ENCODE measurements at places on chromosomes 16 and 17.

DNA sequence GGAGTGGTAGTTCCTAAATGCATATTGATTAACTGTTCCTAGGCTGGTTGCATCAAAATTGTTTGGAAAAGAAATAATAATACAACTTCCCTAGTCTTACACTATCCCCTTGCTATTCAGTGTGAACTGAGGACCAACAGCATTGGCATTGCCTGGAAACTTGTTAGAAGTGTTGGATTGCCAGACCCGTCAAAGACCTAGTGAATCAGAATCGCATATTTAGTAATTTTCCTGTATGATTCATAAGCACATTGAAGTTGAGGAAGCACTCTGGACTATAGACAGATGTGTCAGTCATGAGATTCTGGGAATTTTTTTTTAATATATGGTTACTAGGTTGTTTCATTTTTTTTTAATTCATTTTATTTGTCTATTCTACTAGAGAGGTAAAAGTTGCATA lies 34.7 kb upstream of the KCNJ16 start:
- no peak for DNase-seq

- DNase-seq: no peak
Observed at GRCh38 chr17:20896153-20896649, 146.6 kb downstream of the USP22 start.

- no peak for DNase-seq
Observed at GRCh38 chr17:3921502-3922319, 5.4 kb upstream of the P2RX1 start.

- no peak for DNase-seq
Observed at GRCh38 chr16:89187032-89187769, 13.1 kb downstream of the SLC22A31 start.

DNA sequence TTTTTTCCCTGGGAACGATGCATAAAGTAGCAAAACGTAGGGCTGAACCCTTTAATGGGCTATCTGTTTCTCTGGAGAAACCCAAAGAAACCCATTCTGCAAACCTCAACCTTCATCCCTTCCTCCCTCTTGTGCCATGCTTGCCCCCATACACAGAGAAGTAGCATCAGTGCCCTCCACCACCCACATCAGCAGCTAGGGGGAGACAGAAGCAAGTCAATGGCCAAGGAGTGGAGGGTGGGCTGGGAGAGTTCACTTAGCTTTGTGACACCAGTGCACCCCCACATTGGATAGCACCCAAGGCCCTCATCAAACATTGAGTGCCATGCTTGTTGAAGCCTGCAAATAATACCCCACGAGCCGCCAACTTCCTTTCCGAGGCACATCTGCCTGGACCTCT lies 282.4 kb downstream of the ABCC12 start:
- no peak for DNase-seq

- no peak for DNase-seq
Observed at GRCh38 chr16:10578474-10579316, 1.7 kb downstream of the EMP2 start.

- DNase-seq: no peak
Observed at GRCh38 chr17:61248399-61248798, 151.2 kb upstream of the TBX2 start.

- DNase-seq: no peak
Observed at GRCh38 chr16:72112452-72112792, 18.8 kb downstream of the DHX38 start.

- DNase-seq: no peak
Observed at GRCh38 chr17:73232587-73233373, 28.9 kb downstream of the CPSF4L start.

GRCh38 chr16:715477-716199 lies 720 bp downstream of the METRN start:
- DNase-seq: no peak

DNA sequence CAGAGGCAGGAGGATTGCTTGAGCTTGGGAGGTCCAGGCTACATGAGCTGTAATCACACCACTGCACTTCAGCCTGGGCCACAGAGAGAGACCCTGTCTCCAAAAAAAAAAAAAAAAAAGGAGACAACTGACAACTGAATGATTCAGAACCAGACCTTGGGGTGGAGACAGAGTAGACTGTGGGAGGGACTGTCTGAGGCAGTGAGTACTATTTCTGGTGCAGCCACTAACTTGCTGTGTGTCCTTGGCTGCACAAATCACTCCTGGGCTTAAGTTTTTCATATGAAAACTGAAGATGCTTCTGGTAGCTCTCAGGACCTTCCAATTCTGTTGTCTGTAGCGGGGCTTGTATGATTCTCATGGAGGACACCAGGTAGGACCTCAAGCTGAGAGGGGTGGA lies 5.8 kb downstream of the ASB16 start:
- DNase-seq: no peak

- no peak for DNase-seq
Observed at GRCh38 chr17:33932996-33933395, 322.1 kb upstream of the CCL2 start.

GRCh38 chr17:82632451-82632850 lies 15.8 kb downstream of the WDR45B start:
- no peak for DNase-seq

GRCh38 chr16:84463221-84463620 lies 41.2 kb downstream of the MEAK7 start:
- DNase-seq: no peak

- DNase-seq: no peak
Observed at GRCh38 chr17:60170835-60171752, 21.3 kb downstream of the CA4 start.

DNA sequence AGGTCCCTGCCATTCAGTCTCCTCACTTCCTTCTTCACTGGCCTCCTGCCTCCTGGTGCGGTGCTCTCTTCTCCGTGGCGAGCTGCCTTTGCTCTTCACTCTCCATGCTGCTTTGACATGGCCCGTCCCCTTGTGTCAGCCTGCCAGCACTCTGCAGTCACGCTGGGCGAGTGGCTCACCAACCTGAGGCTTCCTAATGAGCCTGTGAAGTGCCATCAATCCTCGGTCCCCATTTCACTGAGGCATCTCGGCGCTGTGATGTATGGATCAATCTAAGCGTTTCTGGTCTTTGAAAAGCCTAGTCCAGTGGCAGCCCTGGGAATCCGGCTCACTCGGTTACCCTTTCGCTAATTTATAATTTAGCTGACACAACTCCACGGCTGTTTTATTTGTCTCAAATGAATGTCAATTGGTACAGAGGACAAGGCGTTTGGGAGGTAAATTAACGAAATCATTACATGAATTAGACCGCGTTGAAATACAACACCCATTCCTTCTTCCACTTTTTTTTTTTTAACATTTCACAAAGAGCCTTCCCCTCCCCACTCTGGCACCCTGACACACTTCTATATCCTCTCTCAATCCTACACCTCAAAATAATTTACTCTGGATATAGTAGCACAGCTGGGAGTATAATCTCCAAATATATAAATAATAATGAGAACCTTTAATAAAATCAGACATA lies 610.7 kb downstream of the TMEM114 start:
- no peak for DNase-seq

GRCh38 chr16:86542756-86543750 lies 12.0 kb downstream of the MTHFSD start:
- no peak for DNase-seq

DNA sequence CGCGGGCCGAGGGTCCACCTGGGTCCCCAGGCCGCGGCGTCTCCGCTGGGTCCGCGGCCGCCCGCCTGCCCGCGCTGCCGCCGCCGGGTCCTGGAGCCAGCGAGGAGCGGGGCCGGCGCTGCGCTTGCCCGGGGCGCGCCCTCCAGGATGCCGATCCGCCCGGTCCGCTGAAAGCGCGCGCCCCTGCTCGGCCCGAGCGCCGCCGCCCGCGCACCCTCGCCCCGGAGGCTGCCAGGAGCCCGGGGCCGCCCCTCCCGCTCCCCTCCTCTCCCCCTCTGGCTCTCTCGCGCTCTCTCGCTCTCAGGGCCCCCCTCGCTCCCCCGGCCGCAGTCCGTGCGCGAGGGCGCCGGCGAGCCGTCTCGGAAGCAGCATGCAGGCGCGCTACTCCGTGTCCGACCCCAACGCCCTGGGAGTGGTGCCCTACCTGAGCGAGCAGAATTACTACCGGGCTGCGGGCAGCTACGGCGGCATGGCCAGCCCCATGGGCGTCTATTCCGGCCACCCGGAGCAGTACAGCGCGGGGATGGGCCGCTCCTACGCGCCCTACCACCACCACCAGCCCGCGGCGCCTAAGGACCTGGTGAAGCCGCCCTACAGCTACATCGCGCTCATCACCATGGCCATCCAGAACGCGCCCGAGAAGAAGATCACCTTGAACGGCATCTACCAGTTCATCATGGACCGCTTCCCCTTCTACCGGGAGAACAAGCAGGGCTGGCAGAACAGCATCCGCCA lies 504 bp downstream of the FOXC2 start:
- DNase-seq: no peak

DNA sequence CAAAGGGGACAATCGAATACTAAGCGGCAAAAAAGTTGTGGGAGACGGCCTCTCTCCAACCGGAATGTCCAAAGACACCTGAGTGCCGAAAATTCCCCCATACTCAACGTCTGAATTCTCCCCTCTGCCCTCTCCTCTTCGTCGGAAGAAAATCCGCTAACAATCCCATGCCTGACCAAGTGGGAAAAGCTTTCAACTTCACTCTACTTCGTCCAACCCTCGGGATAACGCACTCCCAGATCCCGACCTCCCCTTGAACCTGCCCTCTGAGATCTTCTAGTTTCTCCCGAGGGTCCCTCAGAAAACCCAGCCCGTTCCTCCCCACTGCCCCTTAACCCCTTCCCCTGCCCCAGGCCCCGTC lies 961 bp downstream of the AMFR start:
- DNase-seq: no peak

GRCh38 chr17:50618941-50619340 lies 15.7 kb upstream of the ABCC3 start:
- DNase-seq: no peak

DNA sequence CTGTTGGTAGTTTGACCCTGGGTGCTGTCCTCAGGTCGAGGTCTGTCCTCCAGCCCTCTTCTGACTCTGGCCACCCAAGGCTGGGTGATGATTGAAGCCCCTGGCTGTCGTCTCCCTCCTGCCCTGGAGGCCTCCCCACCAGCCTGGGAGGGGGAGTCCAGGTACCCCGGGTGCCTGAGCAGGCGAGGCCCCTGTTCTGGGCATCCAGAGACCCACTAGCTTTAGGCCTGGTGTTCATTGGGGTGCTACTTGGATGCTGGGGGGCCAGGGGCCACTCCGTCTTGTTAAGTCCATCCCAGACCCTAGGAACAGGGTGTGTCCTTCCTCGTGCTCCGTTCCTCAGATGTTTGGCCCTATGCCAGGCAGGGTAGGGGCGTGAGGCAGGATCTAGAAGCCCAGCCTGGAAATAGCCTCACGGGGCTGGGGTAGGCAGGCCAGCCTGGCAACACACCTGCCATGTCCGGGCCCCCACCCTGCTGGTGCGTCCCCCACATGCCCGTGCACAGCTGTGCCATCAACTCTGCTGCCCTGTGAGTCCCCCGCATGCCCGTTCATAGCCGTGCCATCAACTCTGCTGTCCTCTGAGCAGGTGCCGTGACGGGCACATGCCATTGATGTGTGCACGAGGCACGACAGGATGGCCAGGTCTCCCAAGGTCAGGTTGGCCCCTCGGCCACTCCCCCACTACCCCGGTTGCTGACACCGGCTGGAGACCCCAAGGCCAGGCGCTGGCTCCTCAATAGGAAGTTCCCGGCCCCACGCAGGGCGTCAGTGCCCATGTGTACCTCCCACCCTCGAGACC lies 36.9 kb downstream of the GINS2 start:
- no peak for DNase-seq

DNA sequence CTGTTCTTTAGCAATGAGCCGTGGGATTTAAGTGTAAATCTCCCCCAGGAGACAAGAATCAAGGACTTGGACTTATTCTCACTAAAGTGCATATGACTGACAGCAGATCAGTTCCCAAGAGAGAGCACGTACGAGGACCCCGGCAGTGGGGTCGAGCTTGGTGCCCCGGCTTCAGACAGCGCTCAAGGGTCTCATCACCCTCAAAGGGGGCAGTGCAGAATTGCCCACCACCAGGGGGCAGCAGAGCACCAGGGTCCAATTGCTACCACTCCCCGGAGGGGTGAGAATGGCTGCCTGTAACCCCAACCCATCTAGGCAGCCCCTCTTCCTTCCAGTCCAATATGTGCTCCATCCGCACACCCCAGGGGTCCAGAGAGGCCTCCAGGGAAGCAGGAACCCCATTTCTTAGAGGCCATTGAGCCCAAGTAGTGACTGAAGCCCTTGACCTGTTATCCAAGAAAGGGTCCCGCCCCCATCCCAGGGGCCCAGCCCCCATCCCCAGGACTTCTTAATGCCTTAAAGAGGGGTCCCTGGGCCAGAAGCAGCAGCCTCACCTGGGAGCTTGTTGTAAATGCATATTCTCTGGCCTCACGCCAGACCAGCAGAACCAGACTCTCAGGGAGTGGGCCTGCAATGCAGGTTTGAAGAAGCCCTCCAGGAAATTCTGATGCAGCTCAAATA lies 86.1 kb downstream of the ZDHHC7 start:
- no peak for DNase-seq

- no peak for DNase-seq
Observed at GRCh38 chr17:14201021-14201987, 35.4 kb downstream of the CDRT15 start.

DNA sequence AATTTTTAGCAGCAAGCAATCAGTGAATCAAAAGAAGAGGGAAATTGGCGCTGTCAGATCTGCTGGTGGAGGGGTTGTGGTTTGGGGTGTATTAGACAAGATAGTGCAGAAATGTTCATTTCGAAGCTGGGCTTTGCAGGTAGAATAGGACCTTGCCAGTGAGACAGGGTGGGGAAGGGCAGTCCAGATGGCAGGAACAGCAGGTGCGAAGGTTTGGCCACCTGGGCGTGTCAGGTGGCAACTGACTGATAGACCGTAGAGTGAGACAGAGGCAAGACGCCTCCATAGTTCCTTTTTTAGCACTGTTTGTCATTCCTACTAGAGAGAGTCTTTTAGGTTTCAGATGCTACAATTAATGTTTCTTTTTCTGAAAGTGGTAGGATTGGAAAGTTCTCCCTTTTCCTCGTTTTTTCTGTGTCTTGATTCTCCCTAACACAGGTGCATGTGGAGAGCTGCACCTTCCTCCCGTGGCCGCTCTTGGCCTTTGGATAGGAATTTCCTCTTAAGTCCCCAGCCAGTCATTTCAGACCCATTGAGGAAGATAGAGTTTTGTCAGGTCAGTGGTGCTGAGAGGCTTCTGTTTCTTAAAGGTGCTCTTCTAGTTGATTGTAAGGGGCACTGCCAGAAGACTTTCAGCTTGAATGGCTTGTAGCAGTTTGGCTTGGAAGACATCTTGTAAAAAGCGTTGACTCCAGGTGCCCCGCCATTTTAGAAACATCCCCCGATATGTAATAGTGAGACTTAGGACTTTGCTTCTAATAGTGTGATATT lies 315.6 kb downstream of the SNX29 start:
- no peak for DNase-seq

DNA sequence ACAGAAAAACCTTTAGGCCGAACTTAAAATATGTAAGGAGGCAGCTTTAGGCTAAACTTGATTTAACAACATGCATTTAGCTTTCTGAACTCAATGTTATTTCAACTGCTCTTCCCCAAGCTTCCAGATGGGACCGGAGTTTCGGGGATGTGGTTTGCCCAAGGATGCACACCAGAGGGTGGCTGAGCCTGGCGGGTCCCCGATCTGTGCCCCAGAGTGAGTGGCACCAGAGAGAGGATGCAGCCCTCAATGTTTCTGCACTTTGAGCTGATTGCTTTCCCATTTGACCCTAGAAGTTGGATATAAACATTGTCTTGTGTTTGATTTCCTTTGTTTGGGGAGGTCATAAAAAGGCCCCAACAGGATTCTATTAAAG lies 348.0 kb upstream of the TNRC6C start:
- no peak for DNase-seq
